ENCODE measurements at places on chromosomes 2 and 18.

DNA sequence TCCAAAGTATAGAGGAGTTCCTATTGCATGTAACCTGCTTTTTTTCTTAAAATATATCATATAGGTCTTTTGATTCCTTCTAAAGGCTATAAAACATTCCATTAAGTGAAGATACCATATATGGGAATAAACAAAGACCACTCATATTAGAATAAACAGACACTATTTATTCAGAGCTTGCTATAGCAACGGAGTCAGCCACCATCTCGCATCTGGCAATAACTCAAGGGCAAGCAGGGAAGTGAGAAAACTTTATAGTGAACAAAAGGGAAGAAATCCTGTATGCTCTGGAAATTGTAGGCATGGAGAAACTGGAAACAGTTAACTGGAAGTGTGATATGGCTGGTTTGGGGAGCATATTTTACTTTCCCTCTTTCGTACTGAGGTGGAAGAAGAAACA lies 301.9 kb downstream of the PTH2R start:
- DNase-seq = no peak

DNA sequence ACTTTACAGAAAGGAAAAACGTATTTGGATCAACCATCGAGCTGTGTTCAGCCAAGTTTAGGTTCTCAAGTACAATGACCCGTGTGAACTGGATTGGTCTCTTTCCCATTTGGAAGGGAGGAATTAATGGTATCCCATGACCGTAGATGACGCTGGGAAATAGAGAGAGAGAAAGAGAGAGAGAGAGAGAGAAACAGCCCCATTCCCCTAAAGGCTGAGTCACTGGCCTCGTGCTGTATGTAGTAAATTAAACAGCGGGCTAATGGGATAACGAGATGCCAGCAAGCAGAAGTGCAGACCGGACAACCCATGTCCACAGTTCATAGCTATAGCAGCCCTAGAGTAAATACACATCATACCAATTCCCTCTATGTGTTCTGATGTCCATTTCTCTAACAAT lies 99.6 kb downstream of the BCL11A start:
- no peak for DNase-seq

DNA sequence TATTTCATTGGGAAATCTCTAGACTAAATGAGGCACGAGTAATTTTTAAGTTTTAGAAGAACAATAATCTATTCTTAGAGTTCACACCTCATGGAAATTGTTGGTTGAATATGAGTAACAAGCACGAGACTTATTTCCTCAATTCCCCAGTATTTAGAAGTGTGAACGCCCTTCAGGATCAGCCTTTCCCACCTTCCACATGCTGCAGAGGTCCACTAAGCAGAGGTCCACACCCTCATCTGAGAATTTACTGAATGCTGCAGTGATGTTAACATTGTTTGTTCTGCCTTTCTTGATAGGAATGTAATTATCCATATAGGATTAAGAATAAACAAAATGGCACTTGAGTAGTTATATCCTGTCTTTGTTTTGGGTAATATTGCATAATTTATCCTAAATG lies 41.8 kb downstream of the LTBP1 start:
- no peak for DNase-seq

DNA sequence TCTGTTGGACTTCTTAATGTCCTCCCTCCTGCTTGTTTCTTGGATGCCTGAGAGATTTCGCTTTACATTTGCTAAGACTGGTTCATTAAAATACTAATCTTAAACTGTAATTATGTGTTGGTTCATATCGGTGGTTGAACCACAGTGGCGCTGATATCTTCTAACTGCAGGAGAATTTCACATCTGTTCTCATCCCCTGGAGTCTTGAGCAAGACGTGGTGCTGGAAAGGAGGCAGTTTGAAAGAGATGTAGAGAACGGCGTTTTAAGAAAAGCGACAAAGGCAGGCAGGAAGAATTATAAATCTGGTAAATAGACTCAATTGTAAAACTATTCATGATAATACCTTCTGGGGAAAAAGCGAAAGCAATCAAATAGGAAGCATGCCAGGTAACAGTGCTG lies 79.5 kb downstream of the NXPH2 start:
- DNase-seq = no peak

GRCh38 chr2:156892467-156893281 lies 364.8 kb upstream of the GALNT5 start:
- peak; percentile 69 for DNase-seq

- no peak for DNase-seq
These were observed 322.5 kb downstream of the ARHGAP15 start for GRCh38 chr2:143451642-143452281.

GRCh38 chr2:43707255-43708015 lies 31.2 kb upstream of the C1GALT1C1L start:
- no peak for DNase-seq

- no peak for DNase-seq
These were observed 500.3 kb upstream of the FAM98A start for GRCh38 chr2:34099377-34099776.

DNA sequence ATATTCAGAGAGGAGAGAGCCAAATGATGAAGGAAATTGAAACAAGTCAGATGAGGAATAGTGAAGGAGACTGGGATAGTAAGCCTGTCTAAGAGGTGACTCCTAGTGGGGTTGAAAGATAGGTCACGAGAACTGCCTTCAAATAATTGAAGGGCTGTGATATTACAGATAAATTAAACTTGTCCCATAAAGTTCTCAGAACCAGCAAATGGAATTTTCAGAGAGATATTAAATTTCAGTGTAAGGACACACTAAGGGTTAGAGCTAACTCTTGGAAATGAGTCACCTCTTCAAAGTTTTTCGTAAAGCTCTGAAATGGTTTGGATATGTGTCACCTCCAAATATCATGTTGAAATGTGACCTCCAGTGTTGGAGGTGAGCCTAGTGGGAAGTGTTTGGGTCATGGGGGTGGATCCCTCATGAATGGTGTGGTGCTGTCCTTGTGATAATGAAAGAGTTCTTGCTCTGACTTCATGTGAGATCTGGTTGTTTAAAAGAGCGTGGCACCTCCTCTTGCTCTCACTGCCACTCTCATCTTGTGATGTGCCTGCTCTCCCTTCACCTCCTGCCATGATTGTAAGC lies 87.3 kb downstream of the BABAM2 start:
- DNase-seq = peak; percentile 64

DNA sequence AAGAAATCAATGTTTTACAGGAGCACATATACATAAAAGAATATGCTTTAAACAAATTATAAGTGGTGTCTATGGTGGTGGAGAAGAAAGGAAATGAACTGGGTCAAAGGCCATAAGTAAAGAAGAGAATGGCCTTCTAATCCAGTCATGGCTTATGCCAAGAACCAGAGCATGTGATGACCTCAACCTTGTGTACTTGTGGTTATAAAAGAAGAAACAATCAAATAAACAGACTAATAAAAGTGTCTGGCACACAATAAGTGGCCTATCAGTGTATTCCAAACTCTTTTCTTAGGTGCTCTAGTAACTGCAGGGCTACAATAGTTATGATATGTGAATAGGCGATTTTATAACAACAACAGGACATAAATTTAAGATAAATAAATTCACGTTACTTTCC lies 2.6 kb downstream of the SERPINB11 start:
- DNase-seq = no peak

GRCh38 chr2:55140316-55141219 lies 90.3 kb upstream of the RTN4 start:
- DNase-seq = no peak

DNA sequence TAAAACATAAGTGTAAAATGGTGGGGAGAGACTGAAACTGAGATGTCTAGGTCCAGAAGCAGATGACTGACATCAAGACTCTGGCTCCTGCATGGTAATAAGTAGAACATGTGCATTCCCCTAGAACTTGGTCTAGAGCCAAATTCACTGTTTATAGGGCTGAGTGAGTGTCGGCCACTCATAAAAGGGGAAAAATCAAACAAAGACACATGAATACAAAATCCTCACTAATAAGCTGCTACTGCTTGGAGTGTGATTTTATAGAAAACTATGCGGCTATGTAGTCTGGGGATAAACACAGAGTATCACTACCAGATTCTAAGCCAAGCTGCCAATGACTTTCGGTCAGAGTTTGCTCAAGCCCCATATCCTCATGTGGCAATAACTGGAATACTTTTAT lies 1080.8 kb upstream of the DDX18 start:
- no peak for DNase-seq

- DNase-seq = no peak
These were observed 1137.6 kb upstream of the NXPH2 start for GRCh38 chr2:139917690-139918384.

DNA sequence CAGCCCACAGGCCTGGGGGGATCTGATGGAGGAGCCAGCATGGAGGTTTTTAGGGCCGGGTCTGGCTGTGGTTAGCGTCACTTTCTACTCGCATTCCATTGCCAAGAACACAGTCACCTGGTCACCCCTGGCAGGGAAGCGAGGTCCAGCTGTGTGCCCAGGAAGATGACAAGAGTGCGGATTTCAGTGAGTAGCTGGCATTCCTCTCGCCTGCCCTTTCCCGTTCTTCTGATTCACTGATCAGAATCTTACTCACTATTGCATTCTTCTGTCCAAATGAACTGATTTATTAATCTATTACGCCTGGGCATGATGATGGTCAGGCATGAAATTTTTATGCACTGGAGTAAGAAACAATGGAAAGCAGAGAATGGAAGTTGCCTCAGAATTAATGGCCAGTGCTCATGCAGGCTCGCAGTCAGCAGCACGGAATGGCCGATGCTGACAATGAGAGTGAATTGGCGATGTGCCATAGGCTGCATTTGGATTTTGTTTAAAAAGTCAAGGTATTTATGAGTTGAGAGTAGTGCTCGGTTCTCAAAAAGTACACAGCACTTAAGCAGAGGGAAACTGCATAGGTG lies 76.4 kb upstream of the MGAT5 start:
- DNase-seq = no peak

DNA sequence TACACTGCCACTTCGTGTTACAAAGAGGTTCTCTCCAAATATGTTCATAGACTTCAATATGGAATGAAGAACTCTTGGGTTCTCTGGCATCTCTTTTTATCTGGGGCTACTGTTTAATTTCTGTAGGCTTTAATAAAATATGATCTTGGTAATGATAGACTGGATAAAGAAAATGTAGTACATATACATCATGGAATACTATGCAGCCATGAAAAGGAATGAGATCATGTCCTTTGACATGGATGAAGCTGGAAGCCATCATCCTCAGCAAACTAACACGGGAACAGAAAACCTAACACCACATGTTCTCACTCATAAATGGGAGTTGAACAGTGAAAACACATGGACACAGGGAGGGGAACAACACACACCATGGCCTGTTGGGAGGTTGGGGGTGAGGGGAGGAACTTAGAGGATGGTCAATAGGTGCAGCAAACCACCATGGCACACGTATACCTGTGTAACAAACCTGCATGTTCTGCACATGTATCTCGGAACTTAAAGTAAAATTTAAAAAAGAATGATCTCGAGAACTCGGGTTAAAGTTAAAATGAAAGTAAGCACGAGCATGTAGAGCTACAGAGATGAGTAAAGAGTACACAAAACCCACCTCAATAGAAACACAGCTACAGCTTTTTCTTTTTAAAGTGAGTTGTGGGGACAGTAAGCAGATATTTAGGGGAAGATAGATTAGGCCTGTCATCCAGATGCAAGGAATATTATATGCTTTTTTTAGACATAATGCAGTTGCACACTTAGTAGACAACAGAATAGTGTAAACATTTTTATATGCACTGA lies 102.3 kb downstream of the SGPP2 start:
- no peak for DNase-seq

DNA sequence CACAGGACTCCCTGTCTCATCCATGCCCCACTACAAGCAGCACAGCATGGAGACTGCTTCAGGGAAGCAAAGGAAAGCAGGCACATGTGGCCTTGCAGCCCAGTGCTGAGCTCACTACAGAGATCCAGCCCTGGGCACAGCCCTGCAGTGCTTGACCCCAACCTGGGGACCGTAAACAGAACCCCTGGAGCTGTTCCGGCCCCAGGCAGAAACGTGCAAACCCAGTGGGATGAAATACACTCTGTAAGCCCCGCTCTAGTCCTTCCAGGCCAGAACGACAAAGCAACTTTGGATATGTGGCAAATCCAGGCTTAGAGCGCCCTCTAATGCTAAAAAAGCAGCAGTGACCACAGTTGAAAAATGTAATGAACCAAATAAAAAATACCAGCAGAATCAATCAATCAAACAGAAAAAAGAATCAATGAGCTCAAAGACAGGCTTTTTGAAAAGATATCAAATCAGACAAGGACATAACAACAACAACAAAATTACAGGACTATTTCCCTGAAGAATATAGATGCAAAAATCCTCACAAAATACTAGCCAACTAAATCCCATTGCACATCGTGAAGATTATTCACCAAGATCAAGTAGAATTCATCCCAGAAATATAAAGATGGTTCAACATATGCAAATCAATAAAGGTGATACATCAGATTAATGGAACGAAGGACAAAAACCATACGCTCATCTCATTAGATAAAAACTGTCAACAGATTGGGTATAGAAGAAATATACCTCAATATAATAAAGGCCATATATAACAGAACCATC lies 45.6 kb downstream of the ZNF519 start:
- peak; percentile 44 for DNase-seq

DNA sequence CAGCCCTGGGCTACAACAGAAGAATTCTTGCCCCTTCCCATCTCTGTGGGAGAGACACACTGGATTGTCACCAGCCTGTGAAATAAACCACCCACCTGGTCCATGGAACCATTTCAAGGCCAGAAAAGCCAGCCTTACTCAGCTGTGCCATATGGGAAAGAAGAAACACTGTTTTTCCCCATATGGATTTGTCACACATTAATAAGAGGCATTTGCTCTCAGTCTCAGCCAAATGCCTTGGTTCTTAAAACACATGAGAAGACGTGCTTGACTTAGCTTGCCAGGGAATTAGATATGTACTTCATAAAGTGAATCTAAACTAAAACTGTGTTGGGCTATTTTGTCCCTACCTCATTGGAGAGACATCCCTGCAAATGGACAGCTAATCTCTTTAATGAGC lies 308.6 kb upstream of the TNP1 start:
- DNase-seq = no peak

GRCh38 chr2:863732-864450 lies 86.8 kb upstream of the SNTG2 start:
- no peak for DNase-seq

DNA sequence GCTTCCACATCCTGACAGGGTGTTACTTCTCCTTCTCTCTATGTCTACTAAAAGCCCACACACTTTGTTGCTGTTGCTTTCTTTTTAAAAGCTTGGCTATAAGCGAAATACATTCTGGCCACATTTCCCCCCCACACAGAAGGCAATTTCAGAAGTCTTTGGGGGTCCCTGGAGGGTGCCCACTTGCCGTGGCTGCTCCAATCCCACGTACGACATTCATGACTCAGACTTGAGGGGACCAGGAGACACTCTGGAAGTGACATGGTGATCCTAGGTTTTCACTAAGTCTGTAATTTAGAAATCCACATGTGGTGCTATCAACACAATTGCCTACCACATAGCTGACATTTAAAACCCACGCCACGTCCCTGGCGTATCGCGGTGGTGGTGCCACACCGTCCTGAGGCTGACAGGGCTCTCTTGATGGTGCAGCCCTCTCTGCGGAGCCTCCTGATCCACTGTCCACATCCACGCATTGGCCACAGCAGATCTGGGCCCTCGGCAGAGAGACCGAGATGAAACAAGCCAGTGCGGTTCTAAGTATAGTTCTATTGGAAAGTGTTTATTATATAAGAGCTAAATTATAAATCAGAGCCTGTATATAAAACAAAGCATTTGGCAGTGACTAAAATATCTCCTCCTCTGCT lies 42.4 kb downstream of the CYP27C1 start:
- DNase-seq = no peak
